Naive thymus-derived CD8-positive, alpha-beta T cell (primary cell): ENCODE measurements at places on chromosomes 5 and 9.

DNA sequence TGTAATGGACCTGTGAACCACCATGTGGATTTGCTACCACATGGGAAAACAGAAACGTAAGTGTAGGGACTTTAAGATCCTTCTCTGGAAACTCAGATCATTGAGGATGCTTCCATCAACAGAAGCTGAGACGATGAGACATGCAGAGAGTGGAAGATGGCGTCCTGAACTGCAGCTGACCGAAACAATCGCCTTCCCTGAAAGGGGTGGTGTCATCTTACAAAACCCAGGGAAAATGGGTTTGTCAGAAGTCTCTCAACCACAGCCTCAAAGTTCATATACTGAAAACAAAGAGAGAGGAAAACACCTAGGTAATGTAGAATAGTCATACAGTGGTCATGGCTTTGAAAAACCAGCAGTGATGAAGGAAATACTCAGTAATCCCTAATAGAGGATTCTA, 6.6 kb upstream of the PTPN3 start:
- DNase-seq = no peak

DNA sequence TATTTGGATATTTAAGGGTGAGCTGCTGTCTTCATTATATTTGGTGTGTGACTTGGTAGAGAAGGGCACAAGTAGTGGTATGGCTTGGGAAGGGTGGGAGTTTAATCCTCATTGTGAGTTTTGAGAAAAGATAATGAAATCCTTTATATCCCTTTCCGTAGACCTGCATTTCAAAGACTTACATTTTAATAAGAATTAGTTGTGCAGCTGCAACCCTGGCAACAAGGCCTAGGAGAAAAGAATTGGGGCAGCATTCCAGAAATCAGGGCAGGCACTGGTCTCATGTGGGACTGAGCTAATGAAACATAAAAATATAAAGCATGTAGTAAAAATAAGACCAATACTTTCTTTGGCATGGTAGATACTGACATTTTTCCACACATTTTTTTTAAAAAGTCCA, 60.5 kb downstream of the CDC42SE2 start:
- DNase-seq = no peak

GRCh38 chr5:132468656-132469379, 21.8 kb downstream of the IRF1 start:
- DNase-seq = no peak

DNA sequence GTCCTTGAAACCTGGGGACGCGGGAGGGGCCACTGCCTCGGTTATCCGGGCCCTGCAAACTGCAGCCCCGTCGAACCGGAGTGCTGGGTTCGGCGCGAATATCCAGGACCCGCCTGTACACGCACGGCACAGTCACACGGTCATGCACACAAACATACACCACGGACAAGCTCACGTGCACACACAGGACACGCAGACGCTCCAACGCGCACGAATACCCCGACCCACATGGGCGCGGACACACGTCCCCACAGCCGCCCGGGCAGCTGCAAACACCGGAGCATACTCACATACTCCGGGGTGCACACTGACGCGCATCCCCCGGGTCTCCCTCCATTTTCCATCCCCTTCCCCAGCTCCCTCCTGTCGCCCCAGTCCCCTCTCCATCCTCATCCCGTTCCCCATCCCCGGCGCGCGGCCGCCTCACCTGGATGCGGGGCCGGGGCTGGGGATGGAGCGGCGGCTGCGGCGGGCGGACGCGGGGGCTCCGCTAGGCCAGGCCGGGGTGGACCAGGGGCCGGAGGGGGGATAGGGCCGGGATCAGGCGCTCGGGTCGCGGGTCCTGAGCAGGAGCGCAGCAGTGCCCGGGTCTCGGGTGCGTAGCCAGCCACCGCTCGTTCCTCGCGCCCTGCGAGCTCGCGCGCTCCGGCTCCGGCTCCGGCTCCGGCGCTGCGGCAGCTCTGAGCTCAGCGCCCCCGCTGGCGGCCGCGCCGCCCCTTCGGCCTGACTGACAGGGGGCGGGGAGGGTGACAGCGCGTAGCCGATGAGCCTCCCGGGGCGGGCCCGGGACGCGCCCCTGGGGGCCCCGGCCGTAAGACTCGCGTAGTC, at the start of the genes EIF4E1B and SNCB:
TSS of gene EIF4E1B (plus strand) at position 823 of the 828 bp plus-strand sequence. CDS start 12,113 bp downstream, outside the sequence.
TSS of gene SNCB (minus strand) at position 682 of the 828 bp plus-strand sequence. CDS start 880 bp downstream, outside the sequence.
- DNase-seq = peak; percentile 57

DNA sequence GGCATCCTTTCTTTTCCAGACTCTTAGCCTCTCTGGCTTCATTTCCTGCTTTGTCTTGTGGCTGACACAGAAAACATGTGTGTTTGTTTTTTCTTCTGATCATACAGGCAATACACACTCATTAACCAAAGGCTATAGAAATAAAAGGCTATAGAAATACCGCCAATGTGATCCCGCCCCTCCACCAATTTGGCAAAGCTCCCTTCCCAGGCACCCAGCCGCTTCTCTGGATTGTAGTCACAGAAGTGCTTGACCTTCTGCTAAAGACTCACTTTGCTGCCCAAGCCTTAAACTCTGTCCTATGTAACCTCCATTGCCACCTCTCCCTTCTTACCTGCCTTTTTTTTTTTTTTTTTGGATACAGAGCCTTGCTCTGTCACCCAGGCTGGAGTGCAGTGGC, 5.3 kb downstream of the TXNDC15 start:
- no peak for DNase-seq

- DNase-seq = no peak
Observed at GRCh38 chr5:15249152-15249551, 250.8 kb upstream of the FBXL7 start.

- DNase-seq = no peak
Observed at GRCh38 chr5:94197970-94198369, 420.4 kb downstream of the KIAA0825 start.

DNA sequence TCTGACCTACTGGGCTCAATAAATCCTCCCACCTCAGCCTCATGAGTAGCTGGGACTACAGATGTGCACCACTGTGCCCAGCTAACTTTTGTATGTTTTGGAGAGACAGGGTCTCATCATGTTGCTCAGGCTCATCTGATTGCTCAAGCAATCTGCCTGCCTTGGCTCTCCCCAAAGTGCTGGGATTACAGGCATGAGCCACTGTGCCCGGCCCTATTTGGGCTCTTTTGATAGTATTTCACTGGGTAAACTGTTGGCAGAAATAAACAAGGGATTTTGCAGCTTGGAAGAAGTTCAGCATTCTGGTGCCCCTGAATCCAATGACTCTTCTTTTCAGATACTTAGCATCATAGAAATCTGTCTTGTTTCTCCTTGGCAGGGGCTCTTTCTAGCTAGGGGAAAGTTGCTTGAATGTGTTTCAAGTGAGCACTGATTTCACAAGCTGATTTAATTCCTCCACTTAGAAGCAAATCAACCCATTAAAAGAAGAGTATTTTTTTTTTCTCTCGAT, 146.8 kb downstream of the PAPPA start:
- no peak for DNase-seq

- no peak for DNase-seq
Observed at GRCh38 chr5:180736536-180736935, 3.3 kb downstream of the OR2Y1 start.

- no peak for DNase-seq
Observed at GRCh38 chr5:156678484-156678883, 171.6 kb upstream of the PPP1R2B start.

- DNase-seq = no peak
Observed at GRCh38 chr5:20276061-20276958, 288.3 kb upstream of the CDH18 start.

- DNase-seq = no peak
Observed at GRCh38 chr9:84145780-84146179, 165.2 kb downstream of the RMI1 start.

DNA sequence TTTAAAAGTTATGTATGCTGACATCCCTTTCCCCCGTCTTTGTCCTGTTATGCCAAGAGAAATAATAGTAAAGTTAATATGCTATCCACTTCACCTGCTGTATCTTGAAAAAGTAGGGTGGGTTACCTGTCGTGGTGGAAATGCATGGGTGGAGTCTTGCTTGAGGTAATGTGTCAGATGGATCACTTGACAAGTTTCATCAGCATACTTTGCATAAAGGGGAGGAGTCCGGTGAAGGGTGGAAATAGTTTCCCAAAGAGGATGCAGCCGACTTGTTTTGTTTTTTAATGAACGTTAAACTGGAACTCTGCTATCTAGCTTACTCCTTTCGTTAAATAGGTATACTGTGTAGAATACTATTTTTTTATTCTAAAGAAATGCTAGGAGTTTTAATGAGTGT, 9.0 kb upstream of the DMRT3 start:
- no peak for DNase-seq

DNA sequence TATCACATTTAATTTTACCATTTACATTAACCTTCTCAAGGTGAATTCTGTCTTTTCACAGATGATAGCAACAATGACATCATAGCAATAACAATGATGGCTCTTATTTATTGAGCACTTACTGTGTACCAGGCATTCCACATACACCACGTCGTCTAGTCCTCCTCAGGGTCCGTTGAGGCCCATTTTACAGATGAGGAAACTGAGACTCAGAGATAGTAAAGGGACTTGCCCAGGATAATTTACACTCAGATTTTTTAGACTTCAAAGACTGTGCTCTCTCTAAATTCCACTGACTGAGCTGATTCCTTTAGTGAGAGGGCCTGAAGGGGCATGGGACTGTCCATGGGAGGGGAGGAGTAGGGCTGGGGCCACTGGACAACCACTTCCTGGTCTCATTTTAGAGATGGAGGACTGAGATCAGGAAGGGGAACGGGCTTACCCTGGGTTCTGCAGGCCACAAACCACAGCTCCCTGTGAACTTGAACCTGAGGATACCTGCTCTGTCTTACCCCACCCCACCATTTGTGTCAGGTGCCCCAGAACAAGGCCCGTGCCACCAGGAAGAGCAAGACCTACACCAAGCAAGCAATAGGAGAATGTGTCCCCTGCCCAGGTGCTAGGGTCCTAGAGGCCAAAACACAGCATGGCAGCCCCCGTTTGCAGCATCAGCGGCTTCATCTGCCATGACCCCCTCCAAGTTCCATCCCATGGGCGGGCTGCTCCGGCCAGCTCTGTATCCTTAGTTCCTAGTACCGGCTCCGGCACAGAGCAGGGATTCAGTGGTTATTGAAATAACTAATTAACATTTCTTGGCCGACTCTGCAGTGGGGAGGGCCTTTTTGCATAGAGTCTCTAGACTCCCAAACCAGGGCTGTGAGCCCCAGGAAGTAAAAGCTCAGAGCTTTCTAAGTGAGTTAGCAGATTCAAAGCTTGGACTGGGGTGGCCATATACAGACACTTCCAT, 96.6 kb downstream of the RGS3 start:
- DNase-seq = no peak

GRCh38 chr5:133321833-133322420, 270.1 kb downstream of the HSPA4 start:
- DNase-seq = no peak

GRCh38 chr5:59126708-59127573, 544.1 kb downstream of the RAB3C start:
- no peak for DNase-seq

- no peak for DNase-seq
Observed at GRCh38 chr9:8351436-8351835, 551.9 kb upstream of the DMAC1 start.

DNA sequence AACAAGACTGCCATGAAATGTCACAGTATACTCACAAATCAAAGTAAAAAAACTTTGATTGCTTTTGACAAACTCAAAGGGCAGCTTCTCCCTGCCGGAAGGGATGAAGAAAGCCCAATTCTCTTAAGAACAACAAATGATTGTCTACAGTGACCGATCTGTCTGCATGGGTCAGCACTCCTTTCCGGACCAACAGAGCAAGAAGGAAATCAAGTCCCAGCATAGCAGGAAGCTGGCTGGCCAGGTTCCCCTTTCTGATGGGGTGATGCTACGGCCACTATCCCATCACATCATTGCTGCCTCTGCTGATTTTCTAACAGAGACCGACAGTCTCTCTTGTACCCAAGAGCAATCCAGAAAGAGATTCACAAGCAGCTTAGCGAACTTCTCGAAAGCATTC, 692 bp downstream of the C1QTNF3 start:
- no peak for DNase-seq

GRCh38 chr9:12276505-12276904, 416.7 kb upstream of the TYRP1 start:
- no peak for DNase-seq

DNA sequence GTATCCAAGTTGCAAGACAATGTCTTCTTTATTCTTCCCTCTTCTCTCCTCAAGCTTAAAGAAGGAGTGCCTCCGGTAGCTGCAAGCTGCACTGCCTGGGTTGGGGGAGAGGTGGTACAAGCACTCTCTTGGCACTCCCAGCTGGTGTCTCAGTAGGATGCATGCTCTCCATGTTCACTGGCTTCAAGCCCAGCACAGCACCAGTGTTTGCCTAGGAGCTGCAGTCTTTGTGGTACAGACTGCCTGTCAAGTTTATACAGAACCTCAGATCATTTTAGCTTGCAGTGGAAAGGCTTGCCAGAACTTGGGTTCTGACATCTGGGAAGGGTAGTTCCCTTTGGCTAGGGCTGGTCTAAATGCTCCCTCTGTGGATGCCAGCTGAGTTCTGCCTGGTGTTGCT, 505.6 kb downstream of the MAN2A1 start:
- DNase-seq = no peak

DNA sequence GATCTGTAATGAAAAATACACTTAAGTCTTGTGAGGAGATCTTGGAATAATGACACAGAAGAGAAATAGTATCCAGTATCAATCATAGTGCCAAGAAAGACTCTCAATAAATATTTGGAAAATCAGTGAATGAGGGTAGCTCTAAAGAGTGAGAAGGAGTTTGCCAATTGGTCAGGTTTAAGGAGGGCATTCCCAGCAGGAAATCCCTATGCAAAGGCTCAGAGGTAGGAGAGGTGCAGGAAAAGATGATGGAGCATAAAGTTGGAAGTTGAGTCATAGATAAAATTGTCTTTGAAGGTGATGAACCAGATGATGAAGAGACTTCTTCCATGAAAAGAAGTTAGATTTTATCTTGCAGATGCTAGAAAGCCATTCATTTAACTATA, 27.8 kb downstream of the TNPO1 start:
- DNase-seq = no peak

DNA sequence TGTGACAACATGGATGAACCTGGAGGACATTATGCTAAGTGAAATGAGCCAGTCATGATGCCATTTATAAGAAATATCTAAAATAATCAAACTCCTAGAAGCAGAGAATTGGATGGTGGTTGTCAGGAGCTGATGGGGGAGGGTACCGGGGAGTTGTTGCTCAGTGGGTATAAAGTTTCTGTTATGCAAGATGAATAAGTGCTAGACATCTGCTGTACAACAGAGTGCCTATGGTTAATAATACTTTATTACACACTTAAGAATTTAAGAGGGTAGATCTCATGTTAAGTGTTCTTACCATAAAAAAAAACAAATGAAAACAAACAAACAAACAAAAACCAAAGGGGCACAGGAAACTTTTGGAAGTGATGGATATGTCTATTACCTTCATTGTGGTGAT, 13.0 kb upstream of the CCDC69 start:
- no peak for DNase-seq

- DNase-seq = peak; percentile 67
Observed at GRCh38 chr9:135701067-135701958, 672 bp upstream of the KCNT1 start.

- peak; percentile 89 for DNase-seq
Observed at GRCh38 chr5:138337685-138338410, at the start of gene FAM53C. Gene FAM53C, plus strand, starts transcription at chr5:138338266. Its CDS starts 3,070 bp downstream, at chr5:138341336.
